ENCODE measurements at places on chromosomes 12 and 14. TPM values are rescaled to one million over a fixed set of nuclear protein-coding genes. Genes with fewer than 3 reads are reported as not detected.

- no peaks in the 10 kb centered on the region for H3K36me3 ChIP-seq
- H3K4me3 ChIP-seq: no peak overlapping the region
These were observed 50.5 kb downstream of the CFAP251 start for GRCh38 chr12:121968876-121969275.

DNA sequence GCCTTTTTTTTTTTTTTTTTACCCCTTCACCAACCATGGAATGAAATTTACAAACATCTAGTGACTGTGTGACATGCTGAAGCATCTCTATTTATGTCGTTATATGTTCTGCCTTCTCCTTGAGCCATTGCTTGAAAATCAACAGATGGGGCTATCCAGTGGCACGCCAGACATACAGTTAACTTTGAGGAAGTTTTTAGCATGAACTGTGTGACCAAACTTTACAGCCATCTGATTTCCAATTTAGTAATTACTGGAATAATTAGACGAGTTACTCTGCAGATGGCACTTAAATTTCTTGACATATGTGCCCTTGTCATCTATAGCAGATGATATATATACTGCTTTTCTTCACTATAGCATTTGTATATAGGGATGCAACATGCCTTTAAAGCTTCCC is 192.1 kb downstream of the SNAPC1 start:
- H3K4me1 ChIP-seq: no peaks in the 10 kb centered on the region
- no peaks in the 10 kb centered on the region for H3K36me3 ChIP-seq
- H3K27me3 ChIP-seq: no peaks in the 10 kb centered on the region
- H3K4me3 ChIP-seq: no peak overlapping the region
- no peak for DNase-seq

- H3K4me3 ChIP-seq: no peak overlapping the region
- no peaks in the 10 kb centered on the region for H3K4me1 ChIP-seq
- no peak overlapping the region for H3K27ac ChIP-seq
- no peaks in the 10 kb centered on the region for H3K27me3 ChIP-seq
- H3K36me3 ChIP-seq: no peaks in the 10 kb centered on the region
These were observed 282.9 kb downstream of the DUSP6 start for GRCh38 chr12:89069431-89069830.

DNA sequence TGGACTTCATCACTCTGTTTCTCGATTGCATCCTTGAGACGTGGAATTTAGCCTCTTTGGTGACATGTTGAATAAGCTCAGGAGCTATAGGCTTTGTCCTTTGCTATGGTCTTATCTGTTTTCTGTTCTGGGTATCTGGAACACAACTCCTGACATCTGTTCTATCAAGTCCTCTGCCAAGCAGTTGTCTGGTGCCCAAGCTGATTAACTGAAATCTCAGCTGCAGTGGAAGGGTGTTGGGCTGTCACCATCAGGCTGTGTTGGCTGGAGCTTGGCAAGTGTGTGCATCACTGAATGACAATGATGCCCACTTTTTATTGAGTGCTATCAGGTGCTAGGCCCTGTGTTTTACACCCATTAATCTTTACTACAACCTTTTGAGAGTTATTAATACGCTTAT is 77.8 kb downstream of the SMOC1 start:
- H3K27me3 ChIP-seq: no peaks in the 10 kb centered on the region
- no peak overlapping the region for H3K27ac ChIP-seq

DNA sequence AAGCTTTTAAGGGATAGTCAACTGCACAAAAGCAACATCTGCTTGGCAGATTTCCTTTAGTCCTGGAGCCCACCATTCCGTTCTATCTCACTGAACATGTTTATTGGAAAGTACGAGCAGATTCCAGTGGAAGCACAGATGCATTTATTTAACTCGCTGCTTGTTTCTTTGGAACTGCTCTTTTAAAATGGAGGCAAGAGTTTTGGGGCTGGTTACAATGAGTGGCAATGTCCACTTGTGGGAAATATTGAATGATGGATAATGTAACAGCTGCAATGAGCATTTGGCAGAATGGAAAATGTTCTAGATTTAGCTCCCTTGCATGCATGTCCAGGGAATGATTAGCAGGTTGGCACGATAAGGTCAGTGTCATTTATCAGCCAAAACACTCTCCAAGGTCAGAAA is 163.0 kb downstream of the ATP23 start:
- no peaks in the 10 kb centered on the region for H3K4me1 ChIP-seq
- no peak overlapping the region for H3K27ac ChIP-seq
- no peak overlapping the region for H3K4me3 ChIP-seq
- no peaks in the 10 kb centered on the region for H3K27me3 ChIP-seq
- DNase-seq: no peak
- no peaks in the 10 kb centered on the region for H3K36me3 ChIP-seq

Gene GPR84
- 0.36 TPM for total RNA-seq

Gene AQP6
- total RNA-seq: not detected

Gene PPP1R36
- total RNA-seq: not detected

GRCh38 chr12:92216092-92216491 is 70.4 kb upstream of the BTG1 start:
- no peak overlapping the region for H3K4me3 ChIP-seq
- H3K27me3 ChIP-seq: no peaks in the 10 kb centered on the region
- H3K27ac ChIP-seq: no peak overlapping the region
- DNase-seq: no peak
- H3K36me3 ChIP-seq: no peaks in the 10 kb centered on the region

All from CD4-positive, alpha-beta memory T cell (primary cell).